T-helper 1 cell (primary cell): ENCODE measurements at places on chromosomes 5 and 9.

GRCh38 chr5:5018578-5018970, 121.6 kb upstream of the ADAMTS16 start:
- DNase-seq: no peak

GRCh38 chr9:129487658-129488483, 133.0 kb downstream of the C9orf50 start:
- peak; percentile 63 for DNase-seq

GRCh38 chr5:17425385-17426070, 72.5 kb upstream of the TAF11L2 start:
- no peak for DNase-seq

GRCh38 chr9:127122176-127123063, at the start of gene ANGPTL2:
Gene ANGPTL2, minus strand, starts transcription at chr9:127122635. Its CDS starts 13,904 bp downstream, at chr9:127108731.
- DNase-seq: no peak

DNA sequence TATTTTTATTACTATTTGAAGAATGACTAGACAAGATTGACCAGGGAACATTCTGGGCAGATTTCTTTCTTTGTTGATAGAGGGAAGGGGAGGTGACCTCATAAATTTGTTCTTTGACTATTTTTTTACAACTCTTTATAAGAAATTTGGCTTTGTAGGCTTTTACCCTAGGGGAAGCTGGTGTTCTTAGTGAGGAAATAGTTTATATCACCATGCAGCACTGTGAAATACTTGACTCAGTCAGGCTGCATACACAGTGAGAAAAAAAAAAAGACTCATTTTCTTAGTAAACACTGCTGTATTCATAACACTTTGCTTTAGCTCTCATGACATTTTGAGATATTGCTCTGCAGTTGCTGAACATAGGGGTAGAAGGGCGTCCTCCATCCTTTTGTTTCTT, 336.6 kb upstream of the PIK3R1 start:
- DNase-seq: no peak

GRCh38 chr9:133979921-133980863, 11.9 kb downstream of the VAV2 start:
- DNase-seq: no peak

GRCh38 chr5:42377496-42377895, 45.7 kb upstream of the GHR start:
- no peak for DNase-seq

- DNase-seq: no peak
These were observed at the start of gene TRPM3 for GRCh38 chr9:71121275-71122021. Gene TRPM3, minus strand, starts transcription at chr9:71121621. Its CDS starts 267 bp downstream, at chr9:71121354.

DNA sequence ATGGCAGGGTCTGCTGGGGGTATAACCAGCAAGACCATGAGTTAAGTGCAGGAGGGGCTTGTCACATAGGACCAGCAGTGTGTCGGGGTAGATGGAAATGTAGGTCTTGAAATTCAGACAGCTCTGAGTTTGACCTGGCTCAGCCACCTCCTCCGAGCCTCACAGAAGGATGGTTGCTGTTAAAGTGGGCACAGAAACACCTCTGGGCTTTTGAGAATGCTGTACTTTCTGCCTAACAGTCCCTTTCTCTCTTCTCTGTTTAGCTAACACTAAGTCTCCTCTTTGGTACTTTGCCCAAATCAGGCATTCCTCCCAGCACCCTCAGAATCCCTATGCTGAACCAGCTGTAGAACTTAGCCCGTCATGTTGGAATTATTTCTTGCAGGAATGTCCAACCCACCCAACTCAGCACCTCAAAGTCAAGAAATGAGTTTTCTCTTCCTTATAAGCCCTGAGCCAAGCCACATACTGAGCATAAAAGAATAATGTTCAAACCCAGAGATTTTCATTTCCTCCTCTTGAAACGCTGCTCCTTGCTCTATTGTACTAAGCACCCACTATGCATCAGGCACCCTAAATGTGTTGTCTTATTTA, 41.7 kb upstream of the MATR3 start:
- DNase-seq: no peak

GRCh38 chr9:754150-754931, 87.2 kb upstream of the DMRT1 start:
- DNase-seq: no peak

DNA sequence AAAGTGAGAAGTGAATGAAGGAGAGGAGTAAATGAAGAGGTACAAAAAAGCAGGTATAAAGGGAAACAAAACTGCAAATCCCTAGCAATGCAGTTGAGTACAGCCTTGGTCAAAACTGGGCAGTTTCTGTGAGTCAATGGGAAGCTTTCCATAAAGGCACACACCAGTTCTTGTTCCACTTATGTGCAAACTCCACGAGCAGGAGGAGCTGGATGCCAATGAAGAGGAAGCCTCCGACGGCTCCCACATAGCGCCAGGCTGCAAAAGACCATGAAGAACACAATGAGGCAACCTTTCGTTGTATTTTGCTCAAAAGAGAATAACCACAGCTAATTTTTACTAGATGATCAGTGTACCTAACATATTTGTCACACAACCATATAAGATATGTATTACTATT, 81.1 kb downstream of the SERINC5 start:
- DNase-seq: no peak
